Activated naive CD4-positive, alpha-beta T cell (primary cell): ENCODE measurements at places on chromosomes 13 and 19.

- DNase-seq: no peak
These were observed 61.8 kb upstream of the RANBP3 start for GRCh38 chr19:6039566-6040225.

- DNase-seq: no peak
These were observed 5.1 kb downstream of the CD37 start for GRCh38 chr19:49340069-49340864.

GRCh38 chr13:70723732-70724131, 615.5 kb upstream of the KLHL1 start:
- no peak for DNase-seq

DNA sequence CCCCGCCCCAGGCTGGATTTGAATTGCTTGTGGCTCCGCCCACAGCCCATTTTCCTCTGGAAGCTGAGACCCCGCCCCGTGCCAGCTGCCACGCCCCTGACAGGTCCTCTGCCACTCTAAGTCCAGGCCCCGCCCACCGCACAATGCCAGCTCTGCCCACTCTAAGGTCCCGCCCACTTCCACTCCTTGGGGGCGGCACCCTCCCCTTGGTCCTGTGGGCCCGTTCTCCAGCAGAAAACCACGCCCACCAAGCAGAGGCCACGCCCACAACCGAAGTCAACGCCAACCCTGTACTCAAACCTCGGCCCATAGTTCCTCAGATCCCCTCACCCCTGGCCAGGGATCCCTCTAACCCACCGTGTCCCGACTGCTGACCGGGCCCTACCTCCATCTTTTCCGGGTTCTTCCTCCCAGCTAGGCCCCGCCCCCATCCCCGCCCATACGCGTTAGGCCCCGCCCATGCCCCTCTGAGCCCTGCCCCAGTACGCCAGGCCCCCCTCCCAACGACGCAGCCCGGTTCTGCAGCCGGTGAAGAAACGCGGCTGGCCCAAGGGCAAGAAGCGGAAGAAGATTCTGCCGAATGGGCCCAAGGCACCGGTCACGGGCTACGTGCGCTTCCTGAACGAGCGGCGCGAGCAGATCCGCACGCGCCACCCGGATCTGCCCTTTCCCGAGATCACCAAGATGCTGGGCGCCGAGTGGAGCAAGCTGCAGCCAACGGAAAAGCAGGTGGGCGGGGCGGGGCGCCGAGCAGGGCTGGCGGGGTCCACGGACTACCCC, 1.3 kb downstream of the HMG20B start:
- DNase-seq: peak; percentile 56

DNA sequence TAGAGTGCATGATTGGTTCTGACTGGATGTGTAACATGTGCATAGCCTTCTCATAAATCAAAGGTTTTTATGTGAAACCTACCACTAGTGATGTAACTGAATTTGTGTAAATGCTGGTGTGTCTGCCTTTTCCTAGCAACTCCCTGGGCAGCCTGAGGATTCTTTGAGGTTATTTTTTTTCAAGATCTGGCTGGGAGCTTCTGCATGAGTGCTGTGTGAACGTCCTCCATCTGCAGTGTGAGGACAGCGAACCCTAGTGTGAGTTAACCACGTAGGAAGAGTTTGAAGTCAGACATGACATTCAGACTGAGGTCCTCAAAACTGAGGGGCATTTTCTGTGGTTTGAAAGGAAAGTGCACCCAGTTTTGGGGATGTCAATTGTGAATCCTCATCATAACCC, 39.9 kb downstream of the DPRX start:
- DNase-seq: no peak

DNA sequence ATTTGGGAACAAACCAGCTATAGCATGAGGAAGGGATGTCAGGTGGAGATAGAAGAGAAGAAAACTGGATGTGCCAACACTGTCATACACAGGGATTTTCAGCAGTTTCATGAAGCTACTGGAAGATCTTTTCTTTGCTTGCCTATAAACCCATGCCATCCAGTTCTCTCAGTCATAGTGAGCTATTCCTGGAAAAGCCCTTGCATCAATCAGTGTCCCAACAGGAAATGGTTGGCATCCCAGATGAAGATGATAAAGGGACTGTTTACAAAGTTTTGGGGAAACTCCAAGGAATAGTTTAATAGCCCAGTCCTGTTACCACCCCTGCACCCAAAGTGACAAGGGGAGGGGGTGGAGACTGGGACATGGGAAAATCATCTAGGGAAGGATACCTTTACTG, 58.5 kb upstream of the ARGLU1 start:
- no peak for DNase-seq

DNA sequence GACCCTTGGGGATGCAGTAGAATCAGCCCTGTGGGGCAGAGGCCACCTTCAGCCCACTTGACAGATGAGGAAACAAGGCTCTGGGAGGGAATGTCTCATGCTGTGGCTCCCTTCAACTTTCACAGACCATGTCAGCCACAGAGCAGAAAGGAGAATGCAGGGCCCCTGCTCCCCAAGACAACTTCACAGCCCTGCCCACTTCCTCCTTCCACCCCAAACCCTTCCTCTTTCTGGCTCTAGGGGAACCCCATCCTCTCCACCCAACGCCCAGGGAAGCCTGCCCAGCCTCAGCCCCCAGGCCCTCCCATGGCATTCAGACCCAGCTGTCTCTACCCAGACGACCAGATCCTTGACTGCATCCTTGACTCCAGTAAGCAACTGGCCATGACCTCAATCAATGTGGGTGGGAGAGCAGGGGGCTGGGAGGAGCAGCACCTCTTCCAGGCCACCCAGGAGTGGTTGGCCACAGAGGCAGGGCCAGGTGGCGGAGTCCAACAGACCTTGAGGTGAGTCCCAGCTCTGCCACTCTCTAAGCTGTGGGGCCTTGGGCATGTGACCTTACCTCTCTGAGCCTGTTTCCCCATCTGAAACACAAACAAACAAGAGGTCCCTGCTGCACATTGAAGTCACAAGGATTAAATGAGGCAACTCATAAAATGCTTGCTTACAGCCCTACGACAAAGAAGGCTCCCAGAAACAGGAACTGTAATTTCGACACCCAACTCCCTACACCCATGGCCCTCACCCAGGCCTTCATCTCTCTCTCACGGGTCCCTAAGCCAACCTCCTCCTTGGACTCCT, 15.8 kb downstream of the DEDD2 start:
- no peak for DNase-seq
